NCI-H1436 (cell line): ENCODE measurements at places on chromosomes 16 and 17.

- DNase-seq = no peak
Observed at GRCh38 chr16:11273721-11274324, 394 bp upstream of the PRM3 start.

DNA sequence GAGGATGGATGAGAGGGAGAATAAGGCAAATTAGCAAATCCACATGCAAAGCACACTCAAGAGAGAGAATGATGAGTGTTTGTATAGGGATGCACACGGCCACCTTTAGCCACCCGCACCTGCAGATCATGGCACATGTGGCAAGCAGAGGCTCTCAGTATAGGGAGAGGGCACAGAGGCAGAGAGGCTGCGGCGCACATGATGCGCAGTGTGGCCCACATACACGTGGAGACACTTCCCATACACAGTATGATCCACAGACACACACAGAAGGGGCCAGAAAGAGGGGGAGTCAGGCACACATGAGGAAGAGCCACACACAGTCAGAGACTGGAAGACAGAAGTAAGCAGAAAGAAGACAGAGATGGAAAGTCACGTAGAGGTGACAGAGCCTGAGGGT is 6.5 kb upstream of the CHD3 start:
- no peak for DNase-seq

DNA sequence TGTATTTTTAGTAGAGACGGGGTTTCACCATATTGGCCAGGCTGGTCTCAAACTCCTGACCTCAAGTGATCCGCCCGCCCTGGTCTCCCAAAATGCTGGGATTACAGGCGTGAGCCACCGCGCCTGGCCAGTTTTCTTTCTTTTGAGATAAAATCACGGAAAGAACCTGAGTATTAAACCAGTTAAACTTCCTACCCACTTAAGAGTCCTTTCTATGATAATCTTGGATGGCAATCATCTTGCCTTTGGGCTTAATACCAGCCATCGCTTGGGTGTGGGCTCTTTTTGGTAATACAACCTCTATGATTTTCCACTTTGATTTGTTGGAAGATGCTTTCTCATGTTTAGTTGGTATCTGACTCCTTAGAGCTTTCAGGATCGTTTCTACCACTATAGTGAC is 24.0 kb downstream of the PITPNC1 start:
- DNase-seq = no peak

DNA sequence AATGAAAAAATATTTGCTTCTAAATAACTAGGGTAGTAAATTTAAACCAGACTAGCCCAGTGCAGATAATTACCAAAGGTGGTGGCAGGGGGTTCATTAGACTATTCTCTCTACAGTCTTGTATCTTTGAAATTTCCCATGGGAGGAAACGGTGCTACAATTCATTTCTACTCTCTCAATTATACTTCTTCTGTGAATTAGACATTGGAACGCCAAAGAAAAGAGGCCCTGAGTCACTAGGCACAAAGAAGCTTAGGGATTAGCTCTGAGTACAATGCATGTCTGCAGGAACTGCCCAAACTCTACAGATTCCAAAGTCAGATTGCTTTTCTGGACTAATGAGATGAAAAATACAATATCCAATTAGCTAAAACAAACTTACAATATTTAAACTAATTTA is 30.7 kb upstream of the ARL6IP1 start:
- no peak for DNase-seq

- no peak for DNase-seq
Observed at GRCh38 chr16:30349675-30350074, 5.4 kb downstream of the CD2BP2 start.

GRCh38 chr17:21042458-21043295 is at the start of gene USP22:
Gene USP22, minus strand, starts transcription at chr17:21043011. Its CDS starts 176 bp downstream, at chr17:21042835.
- DNase-seq = peak; percentile 99

DNA sequence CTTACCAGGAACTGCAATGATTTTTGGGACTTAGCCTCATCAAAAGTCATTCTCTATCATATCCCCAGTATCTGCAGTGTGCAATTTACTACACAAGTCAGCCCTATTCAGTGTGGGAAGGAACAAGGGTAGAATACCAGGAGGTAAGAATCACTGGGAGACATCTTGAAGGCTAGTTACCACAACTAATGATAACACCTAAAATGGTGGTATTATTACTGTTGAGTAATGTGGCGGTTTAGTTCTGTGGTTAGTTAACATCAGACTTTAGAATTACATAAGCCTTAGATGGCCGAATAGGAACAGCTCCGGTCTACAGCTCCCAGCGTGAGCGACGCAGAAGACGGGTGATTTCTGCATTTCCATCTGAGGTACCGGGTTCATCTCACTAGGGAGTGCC is 567.9 kb upstream of the CDH11 start:
- DNase-seq = no peak

DNA sequence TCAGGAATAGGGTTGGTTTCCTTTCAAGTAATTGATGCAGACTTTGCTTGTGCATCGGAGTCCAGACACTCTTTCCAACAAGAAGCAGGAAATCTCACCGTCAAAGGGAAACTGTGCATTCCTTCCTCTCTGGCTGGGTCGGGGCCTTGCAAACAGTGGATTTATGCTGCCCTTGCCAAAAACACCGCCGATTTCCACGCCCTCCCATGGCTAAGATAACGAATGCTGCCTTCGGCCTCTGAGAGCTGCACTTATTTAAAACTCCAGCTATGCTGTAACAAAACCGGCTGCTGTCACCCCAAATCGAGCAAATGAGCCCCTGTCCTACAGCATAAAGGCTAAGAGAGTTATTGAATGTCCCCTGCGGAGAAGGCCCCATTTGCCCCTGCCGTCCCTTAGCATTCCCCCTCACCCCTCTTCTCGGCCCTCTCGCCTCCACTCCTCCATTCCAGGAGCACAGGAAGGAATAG is 275.5 kb upstream of the IRX5 start:
- no peak for DNase-seq

GRCh38 chr17:2398655-2399571 is 1.9 kb downstream of the MNT start:
- peak; percentile 76 for DNase-seq

DNA sequence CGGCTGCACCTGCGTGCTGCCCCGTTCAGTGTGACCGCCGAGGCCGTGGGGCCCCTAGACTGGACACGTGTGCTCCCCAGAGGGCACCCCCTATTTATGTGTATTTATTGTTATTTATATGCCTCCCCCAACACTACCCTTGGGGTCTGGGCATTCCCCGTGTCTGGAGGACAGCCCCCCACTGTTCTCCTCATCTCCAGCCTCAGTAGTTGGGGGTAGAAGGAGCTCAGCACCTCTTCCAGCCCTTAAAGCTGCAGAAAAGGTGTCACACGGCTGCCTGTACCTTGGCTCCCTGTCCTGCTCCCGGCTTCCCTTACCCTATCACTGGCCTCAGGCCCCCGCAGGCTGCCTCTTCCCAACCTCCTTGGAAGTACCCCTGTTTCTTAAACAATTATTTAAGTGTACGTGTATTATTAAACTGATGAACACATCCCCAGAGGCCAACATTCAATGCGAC is 1.7 kb downstream of the IL17C start:
- DNase-seq = no peak

DNA sequence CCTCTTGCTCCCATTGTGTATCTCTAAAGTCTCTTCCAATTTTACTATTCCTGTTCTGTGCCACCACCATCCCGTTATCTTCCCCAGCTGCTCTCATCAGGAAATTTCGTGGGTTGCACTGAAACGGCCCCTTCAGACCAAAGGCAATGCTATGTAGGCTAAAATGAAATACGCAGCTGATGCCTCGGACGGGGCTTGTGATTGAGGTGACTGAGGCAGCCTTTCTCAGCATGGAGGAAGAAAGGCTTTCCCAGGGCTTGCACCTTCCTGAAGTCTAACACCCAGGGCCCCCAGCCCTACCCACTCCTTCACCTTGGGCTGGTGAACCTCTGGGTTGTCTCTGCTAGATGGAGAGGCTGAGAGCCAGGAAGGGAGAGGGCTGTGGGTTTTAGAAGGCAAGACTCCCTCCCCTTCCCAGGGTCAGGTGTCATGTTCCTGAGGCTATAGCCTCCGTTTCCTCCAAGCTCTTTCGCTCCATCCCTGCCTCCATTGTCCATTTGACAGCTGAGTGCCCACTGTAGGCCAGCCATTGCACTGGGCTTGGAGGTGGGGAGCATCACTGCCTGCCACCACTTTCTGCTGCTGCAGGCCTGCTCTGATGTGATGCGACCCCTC is 7.8 kb downstream of the CCDC200 start:
- no peak for DNase-seq

GRCh38 chr17:35080536-35080935 is 17.0 kb upstream of the RFFL start:
- DNase-seq = no peak

DNA sequence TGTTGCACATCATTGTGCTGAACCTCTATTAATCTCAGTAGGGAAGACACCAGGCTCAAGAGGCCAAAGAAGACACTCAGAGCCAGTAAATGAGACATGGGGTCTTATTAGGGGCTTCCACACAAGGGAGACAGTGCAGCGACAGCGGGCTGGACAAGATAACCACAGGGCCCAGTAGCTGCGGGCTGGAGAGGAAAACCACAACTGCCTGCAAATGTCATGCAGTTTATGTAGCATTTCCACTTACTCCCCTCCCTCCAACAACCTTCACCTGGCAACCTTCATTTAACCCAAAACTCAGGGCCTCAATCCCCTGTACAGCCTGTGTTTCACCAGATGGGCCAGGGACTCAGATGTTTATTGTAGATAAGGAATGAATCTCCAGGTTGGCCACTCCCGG is 185.6 kb downstream of the UTP18 start:
- no peak for DNase-seq

DNA sequence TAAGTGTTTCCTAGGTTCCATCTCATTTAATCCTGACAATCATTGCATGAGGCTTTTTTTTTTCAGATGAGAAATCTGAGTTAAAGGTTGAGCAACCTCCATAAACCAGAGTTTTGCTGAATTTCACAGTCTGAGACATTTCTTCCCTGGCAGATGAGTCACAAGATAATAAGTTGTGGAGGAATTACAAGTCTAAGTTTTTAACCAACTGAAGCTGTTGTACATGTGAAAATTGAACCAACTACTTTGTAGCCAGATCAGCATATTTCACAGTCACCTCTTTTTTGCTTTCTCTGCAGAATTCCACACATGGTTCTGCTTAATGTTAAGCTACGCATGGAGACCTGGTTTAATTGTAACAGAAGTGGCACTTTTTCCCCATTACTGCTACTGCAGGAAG is 765.6 kb downstream of the CDH11 start:
- DNase-seq = no peak

- DNase-seq = no peak
Observed at GRCh38 chr17:54933921-54934320, 33.3 kb downstream of the TOM1L1 start.

DNA sequence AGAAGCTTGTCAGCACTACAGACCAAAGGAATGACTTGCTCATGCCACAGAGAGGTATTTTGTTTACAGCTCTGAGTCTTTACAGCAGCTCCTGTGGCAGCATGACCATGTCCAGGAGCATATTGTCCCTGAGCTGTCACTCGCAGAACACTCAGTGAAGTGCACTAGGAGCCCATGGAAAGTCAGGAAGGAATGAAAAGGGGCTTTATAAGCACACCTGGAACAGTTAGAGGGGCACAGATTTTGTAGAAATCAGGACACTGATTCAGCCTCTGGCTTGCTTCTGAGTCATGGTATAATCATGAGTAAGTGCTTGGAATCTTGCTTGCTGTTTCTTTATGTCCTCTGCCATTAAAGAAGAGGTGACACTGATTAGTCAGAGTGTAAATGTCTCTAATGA is 41.0 kb downstream of the TADA2A start:
- DNase-seq = no peak

DNA sequence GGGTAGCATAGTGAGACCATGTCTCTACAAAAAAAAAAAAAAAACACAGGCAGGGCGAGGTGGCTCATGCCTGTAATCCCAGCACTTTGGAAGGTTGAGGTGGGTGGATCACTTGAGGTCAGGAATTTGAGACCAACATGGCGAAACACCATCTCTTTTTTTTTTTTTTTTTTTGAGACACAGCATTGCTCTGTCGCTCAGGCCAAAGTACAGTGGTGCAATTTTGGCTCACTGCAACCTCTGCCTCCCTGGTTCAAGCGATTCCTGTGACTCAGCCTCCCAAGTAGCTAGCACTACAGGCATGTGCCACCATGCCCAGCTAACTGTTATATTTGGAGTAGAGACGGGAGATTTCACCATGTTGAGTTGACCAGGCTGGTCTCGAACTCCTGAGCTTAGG is 5.1 kb downstream of the RAMP2 start:
- DNase-seq = no peak

GRCh38 chr16:55000595-55000994 is 69.9 kb downstream of the IRX5 start:
- no peak for DNase-seq

GRCh38 chr16:3520841-3521240 is 20.0 kb downstream of the CLUAP1 start:
- no peak for DNase-seq

DNA sequence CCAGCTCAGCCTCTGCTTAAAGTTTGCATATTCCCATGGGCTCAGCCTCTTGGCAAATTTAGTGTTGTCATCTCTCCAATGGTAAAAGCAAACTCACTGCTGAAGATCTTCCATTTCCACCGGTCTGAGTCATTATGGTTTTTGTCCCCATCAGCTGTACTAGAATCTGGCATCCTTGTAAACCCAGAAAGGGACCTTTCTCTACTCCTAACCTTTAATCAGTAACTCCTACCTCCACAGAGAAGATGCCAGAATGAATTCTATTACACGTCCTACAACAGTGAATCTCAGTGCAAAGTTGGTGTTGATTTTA is 45.8 kb downstream of the ZNF652 start:
- no peak for DNase-seq

- DNase-seq = peak; percentile 37
Observed at GRCh38 chr17:77471984-77472461, 331.3 kb downstream of the SEC14L1 start.

GRCh38 chr17:8223356-8224126 is 13.2 kb upstream of the AURKB start:
- peak; percentile 37 for DNase-seq
